ENCODE measurements at places on chromosomes 11 and 22. TPM values are rescaled to one million over a fixed set of nuclear protein-coding genes. Genes with fewer than 3 reads are reported as not detected.

Gene NLRP6
- not detected for total RNA-seq

Gene ZPR1
- total RNA-seq: 82.0 TPM

Gene FOLR1
- total RNA-seq: 0.92 TPM

Gene PLEKHB1
- 34.0 TPM for total RNA-seq

DNA sequence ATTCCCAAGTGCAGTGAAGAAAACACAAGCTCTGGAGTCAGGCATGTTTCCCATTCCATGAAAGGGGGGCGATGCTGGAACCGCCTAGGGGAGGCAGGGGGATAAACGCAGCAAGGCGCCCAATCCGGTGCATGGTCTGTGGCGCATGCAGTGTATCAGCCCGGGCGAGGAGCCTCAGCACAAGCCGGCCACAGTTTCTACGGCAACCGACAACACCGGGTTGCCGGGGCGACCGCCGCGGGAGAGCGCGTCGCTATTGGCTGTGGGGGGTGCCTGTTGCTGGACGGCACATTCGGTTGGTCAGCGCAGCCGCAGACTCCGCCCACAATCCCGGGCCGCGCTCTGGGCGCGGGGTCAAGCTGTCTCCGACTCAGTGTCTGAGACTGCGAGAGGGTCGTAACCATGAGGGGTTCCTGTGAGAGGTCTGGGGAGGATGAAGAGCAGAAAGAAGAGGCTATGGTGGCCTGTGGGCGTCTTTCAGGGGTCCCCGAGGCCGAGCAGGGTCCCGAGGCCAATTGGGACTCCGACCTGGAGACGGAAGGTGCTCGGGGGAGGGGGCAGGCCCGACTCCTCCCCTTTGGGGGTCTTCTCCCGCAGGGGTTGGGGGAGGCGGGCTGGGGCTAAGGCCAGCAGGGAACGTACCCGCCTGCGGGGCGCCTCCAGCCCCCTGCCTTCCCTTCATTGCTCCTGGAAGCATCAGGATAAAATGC lies at the start of gene LRRC74B:
Gene LRRC74B, plus strand, starts transcription at position 362 of the 710 bp plus-strand sequence. Its CDS starts 41 bp downstream, at position 403.
- peak; percentile 97 for DNase-seq

DNA sequence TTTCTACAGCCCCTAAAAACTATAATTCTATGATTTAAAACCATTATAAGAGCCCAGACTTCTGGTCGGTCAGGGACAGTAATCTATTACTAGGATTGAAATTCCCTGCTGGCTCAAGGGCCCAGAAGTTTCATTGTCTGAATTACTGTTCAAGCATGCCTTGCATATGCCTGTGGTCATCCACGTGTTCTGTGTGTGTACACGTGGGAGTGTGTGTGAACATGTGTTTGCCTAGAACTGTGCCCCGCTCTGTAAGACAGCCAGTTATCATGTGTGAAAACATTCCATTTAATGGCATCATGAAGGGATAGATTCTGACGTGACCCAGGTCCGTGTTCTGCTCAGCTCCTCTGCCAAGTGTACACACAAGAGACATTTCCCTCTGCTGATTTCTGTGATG lies 189.3 kb upstream of the NECTIN1 start:
- no peak for DNase-seq

DNA sequence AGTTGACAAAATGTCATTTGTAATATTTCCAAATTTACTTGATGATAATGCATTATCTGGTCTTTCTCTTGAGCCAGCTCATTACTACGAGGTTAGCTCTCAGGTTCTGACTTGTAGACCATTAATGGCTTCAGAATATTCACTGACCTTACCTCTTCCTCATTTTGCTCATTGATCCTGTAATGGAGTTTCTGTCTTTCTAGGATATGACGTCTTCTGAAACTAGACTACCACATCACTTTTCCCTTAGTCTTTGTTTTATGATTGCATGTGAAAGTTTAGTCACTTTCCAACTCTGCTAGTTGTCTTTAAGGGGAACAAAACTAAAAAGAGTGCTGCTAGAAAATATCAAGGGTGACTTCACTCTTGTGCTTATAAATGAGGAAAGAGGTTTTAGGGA lies 697.6 kb downstream of the JRKL start:
- no peak for DNase-seq

- DNase-seq: no peak
Observed at GRCh38 chr11:134367781-134368180, 36.0 kb downstream of the GLB1L2 start.

DNA sequence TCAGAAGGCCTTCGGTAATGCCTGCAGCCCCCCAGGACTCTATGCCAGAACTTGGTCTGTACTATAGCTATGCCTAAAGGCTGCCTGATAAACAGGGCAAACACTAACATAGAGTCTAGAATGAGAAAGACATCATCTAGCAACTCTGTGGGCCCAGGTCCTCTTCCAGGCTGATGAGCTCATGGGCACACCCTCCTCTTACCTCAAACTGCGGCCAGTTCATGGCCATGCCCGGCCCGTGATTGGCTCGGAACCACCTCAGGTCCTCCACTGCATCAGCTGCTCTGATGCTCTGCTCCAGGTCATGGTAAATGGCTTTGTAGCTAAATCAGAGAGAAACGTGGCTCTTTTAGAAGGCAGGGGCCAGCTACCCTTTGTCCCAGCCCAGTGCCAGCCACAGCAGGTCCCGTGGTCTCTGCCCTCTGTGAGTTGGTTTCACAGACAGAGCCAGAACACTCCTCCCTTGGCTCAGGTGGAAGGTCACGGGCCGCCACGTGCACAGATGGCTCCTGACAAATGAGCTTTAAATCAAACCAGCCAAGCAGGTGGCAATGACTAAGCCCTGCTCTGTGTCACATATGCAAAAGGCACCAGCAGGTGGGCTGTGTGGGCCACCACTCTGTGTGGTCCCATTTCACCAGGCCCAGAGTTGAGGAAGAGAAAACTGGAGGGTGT lies 25.0 kb upstream of the ARFGAP3 start:
- DNase-seq: no peak

DNA sequence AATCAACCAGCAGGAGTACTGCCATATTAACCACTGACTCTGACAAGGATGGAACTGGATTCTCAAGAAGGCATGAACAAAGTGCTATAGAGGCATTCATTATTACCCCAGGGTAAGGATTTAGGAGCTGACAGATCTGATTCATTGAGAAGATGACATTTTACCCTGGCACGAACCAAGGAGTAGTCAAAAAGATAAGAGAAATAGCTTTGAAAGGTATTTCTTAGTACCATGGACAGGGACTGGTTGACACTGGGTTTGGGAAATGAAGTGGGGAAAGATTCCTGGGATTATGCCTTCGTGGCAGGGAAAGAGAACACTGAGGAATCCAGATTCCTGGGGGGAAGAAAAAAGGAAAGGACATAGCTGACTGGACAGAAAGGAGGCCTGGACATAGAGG lies 5.1 kb upstream of the SAAL1 start:
- DNase-seq: no peak

DNA sequence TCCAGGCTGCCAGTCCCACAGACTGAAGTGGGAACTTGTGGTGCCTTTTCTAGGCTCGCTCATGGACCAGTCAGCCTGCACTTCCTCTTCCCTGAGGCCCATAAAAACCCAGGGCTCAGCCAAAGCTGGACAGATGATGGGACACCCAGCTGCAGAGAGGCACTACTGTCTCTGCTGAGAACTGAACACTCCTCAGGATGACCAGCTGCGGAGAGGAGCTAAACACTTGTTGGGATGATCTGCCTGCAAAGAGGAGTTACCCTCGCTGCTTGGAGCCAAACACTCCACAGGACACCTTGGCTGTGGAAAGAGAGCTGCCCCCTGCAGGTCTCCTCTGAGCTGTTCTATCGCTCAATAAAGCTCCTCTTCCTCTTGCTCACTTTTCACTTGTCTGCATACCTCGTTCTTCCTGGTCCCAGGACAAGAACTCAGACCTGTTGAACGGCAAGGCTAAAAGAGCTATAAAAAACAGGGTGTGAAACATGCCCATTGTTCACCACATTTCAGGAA lies 465.5 kb downstream of the GUCY1A2 start:
- peak; percentile 70 for DNase-seq

DNA sequence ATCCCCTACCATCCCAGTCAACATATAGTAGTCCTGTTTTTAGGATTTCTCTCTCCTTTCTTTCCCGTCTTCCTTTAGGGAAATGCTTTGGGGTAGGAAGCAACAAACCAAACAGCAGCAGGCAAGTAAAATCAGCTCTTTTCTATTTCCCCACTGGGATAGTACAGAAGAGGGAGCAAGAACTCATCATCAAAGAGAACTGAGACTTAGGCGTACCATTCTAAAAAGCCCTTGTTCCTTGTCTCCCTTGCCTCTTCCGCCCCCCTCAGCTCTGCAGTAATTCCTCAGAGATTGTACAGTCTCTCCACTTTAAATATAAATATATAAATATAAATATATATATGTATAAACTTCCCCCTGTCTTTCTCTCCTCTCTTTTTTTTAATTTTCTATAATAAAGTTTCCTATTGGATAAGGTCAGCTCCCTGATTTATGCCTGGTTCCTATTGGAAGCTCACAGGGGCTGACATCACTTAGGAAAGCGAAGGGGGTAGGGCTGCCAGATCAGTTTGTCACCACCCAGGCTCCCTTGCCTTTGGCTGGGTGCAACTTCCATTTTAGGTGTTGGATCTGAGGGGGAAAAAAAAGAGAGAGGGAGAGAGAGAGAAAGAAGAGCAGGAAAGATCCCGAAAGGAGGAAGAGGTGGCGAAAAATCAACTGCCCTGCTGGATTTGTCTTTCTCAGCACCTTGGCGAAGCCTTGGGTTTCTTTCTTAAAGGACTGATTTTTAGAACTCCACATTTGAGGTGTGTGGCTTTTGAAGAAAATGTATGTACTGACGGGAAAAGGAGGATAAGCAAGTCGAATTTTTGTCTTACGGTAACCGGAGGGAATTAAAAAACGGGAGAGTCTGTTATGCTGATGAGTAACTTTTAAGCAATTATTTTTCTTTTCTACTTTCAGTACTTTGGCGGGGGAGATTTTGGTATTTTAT lies at the start of gene CTNND1:
Gene CTNND1, plus strand, starts transcription at position 502 of the 934 bp plus-strand sequence. CDS start 29,677 bp downstream, outside the sequence.
- DNase-seq: peak; percentile 92

DNA sequence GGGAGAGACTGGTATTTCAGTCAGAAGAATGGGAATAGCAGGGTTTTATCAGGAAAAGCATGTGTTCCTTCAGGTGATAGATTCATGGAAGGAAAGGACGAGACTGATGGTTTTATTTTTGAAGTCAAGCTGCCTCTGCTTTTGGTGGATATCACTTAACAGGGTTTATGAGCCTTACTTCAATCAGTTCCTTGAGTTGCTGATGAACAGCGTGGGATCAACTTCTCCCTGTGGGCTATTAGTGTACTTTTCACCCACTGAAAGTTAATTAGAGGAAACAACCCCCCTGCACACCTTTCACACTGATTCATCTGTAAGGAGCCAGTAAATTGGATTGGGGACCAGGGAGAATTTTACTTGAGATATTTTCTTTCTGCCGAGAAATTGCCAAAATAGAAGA lies 479.0 kb downstream of the NELL1 start:
- DNase-seq: no peak

DNA sequence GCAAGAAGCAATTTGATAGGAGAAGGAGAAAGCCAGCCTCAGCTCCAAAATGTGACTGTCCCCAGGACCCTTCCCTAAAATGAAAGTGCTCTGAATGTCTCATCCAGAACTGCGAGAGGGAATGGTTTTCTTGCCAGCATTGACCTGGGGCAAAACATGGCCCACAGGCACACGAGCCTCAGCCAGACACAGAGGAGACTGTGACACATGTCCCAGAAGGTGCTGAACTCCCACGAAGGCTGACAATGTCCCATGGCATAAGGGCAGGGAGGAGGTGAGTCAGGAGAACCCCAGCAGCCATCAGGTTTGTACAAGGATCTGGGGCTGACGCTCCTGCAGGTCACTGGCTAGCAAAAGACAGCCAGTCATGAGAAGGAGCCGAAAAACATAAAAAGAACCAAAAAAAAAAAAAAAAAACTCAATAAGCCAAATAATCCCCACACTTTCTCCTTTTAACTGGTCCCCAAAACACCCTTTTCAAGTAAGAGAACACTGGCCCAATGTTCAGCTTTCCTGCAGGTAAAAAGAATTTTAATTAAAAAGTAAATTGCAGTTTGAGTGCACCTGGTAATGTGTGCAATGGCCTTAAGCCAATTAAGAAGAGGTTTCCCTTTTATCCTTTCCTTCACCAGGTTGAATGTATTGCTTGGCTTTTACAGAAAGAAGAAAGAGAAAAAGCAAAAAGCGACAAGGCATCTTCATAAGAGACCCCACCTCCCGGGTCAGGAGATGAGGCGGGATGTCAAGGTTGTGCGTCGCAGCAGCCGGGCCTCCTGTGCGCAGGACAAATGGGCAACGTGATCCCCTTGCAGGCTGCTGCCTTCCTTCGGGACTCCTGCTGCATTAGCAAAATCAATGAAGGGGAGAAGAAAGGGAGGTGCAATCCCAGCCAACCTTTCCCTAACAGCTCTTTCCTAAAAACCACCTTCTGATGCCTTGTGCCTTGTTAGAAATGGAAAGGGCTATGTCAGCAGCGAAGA lies 43.6 kb downstream of the GALNT18 start:
- peak; percentile 25 for DNase-seq

GRCh38 chr11:44556735-44557409 lies 8.6 kb upstream of the CD82 start:
- DNase-seq: peak; percentile 67

DNA sequence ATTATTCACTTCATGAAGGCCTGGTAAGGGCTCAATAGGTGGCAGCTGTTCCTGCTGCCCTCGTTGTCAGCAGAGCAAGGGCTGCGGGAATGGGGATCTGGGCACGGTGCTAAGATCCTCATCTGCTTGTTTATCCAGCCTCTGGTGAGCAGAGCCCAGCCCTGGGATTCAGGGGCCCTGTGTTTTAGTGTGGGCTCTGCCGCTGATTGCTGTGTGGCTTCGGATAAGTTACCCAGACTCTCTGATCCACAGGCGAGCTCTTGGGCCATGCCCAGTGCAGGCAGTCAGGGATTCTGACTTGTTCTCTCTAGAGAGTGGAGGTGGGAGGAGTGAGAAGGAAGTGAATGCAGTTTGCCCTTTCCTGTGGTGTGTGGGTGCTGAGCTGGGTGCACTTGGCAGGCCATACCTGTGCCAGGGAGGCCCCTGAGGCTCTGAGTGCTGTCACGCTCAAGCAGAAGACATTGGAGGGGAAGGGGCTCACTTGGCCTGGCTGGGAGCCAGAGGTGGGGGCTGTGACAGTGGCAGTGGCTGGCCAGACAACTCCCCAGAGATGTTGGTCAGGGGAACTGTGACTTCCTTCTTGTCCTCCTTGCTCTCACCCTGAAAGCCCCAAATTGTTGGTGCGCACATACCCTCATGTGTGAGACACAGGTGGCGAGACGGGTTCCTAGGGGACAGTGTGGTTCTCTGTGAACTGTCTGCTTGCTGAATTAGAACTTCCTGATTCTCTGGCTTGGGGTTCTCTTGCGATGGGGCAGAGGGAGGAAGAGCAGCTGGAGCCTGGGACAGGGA lies 43.7 kb downstream of the CD82 start:
- no peak for DNase-seq

GRCh38 chr22:22397875-22398524 lies 110.5 kb downstream of the ZNF280B start:
- DNase-seq: no peak

- no peak for DNase-seq
Observed at GRCh38 chr11:45801723-45802315, 3.1 kb upstream of the SLC35C1 start.

- no peak for DNase-seq
Observed at GRCh38 chr11:35388061-35388460, 31.3 kb downstream of the SLC1A2 start.

DNA sequence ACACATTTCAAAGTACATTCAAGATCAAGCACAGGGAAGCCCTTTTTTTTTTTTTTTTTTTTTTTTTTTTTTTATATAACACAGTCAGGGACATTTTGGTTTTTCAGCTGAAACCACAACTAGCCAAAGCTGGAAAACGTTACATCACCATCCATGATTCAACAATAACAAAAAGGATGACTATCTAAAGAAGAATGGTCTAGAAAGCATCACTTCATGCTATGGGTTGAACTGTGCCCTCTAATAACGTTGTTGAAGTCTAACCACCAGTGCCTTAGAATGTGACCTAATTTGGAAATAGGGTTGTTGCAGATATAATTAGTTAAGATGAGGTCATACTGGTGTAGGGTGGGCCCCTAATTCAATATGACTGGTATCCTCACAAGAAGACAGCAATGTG lies 46.6 kb downstream of the MTMR2 start:
- no peak for DNase-seq

Measured in H9 (cell line).